ENCODE measurements at places on chromosomes 2 and 18.

DNA sequence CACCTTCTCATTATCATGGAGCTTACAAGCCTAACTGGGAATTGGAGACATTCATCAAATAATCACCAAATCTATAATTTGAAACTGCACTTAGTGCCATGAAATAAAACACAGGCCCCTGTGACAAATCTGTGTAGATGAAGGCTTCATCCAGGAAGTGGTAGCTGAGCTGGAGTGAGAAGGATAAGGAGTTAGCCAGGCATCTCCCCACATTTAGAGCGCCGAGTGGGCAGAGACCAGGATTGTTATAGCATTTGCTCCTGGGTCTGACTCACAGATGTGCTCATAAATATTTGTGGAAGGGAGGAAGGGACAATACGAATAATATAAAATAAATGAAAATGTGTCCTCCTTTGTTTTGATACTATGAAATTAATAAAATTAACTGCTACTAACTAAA, 2.5 kb upstream of the MAT2A start:
- no peak for DNase-seq

DNA sequence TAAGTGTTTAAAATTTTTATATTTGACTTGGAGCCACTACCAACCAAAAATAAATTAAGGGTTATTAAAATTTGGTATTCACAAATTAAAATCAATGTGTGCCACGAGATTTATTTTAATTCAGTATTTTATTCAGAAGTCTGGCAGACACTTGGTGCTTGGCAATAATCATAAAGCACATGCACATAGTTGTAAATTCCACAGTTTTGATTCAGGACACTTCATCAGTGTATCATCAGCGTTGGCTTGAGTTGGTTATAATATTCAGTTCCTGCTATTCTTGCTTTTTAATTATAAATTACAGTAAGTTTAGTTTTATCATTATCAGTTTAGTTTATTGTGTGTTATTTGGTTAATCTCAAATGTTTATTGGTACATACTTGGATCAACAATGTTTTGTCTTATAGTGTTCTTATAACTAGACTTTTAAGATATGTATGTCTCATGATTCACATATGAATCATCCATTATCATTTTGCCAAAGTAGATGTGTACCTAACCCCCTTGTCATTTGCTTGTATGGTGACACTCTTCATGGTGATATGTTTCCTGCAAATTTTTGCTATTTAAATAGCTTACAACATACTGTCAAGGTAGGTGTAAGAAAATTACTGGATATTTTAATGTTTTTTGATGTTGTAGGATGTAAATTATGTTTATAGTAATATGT, 237.9 kb downstream of the BABAM2 start:
- DNase-seq, result no peak

GRCh38 chr2:158932131-158932645, 36.3 kb upstream of the TANC1 start:
- DNase-seq, result no peak

DNA sequence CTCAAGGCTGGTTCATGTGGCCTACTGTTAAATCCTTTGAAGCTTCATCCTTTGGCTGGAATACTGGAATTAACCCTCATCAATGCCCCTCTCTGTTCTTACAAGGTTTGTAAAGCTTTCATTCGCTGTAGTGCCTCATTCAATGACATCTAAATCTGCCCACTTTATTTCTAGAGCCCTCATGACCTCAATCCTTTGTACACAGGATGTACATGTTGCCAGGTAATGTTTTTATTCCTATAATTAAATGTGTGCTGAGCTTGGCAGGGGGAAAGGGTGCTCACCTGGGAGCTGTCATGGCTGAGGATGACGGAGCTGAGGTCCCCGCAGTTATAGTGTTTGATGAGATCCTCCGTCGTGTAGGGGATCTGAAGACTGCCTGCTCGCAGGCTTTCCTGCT, 39.3 kb downstream of the TRABD2A start:
- DNase-seq, result no peak

- no peak for DNase-seq
These were observed 158.1 kb upstream of the CHAC2 start for GRCh38 chr2:53609551-53609950.

GRCh38 chr2:157785866-157786662, 90.1 kb downstream of the ACVR1 start:
- DNase-seq, result no peak

GRCh38 chr2:85355073-85355410, 473 bp downstream of the ELMOD3 start:
- DNase-seq, result no peak

GRCh38 chr2:179049203-179049545, 763 bp downstream of the CCDC141 start:
- DNase-seq, result no peak

- peak; percentile 75 for DNase-seq
These were observed 40.0 kb downstream of the HK2 start for GRCh38 chr2:74873678-74874640.

DNA sequence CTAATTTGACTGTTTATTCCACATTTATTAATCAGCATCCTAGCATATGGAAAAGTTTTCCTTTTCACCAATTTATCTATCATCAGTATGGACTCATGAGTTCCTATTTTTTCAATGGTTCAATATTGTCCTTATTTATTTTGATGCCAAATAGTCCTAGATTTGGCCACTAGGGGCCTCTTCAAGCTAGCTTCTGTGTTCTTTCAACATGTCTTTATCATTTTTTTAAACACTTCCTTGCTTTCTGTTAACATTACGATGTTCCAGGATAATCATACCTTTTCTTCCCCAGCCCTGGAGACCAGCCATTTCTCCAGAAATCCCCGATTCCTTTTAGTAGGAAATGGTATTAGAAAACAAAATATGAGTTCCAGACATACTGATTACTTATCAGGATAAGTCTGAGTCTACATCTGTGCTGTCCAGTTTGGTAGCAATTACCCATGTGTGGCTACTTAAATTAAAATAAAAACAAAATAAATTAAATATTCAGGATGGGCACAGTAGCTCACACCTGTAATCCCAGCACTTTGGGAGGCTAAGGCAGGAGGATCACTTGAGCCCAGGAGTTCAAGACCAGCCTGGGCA, 70.6 kb downstream of the RPE start:
- DNase-seq, result no peak

DNA sequence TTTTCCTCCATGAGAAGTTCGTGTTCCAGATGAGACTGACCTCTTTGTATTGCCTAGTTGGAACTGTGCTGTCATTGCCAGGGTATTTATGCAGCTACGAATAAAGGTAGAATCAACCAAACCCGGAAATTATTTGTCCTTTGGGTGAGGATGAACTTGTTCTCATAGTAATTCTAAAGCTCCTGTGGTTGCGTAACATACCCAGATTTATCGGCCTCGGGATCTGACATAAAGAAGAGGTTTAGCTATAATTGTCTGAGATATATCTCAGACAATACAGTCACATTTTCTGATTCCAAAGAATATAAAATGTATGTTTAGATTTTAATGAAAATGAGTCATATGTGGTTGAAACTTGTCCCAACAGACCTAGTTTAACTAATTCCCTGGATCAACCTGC, 628.7 kb upstream of the LINC00305 start:
- DNase-seq, result no peak

GRCh38 chr2:46643493-46643892, 164.1 kb downstream of the TMEM247 start:
- DNase-seq, result no peak

DNA sequence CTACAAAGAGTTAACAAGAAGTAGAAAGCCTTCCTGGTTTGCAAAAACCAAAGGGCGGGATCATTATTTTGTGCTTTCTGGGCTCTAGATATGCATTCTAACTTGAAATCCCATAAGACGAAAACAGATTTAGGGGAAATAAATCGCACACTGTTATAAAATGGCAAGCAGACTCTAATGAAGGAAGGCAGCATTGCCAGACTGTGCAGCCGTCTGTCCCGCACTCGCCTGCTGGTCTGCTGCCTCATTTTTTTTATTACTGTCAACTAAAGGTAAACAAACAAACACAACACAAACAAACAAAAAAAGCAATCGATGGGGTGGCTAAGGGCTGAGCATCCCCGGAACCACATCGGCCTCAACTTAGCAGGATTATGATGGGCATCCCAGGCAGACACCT, 24.4 kb downstream of the ZNF521 start:
- no peak for DNase-seq

DNA sequence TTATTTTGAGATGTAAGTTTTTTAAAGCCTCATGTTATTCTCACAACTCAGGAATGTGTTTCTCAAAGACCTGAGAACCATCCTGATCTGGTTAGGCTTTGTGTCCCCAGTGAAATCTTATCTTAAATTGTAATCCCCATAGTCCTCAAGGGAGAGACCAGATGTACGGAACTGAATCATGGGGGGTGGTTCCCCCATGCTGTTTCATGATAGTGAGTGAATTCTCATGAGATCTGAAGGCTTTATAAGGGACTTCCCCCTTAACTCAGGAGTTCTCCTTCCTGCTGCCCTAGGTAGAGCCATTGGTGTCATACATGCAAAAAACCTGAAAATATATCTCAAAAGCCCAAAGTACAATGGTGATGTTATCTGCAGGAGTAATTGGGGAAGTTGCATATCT, 836.7 kb downstream of the CBLN2 start:
- DNase-seq, result no peak

DNA sequence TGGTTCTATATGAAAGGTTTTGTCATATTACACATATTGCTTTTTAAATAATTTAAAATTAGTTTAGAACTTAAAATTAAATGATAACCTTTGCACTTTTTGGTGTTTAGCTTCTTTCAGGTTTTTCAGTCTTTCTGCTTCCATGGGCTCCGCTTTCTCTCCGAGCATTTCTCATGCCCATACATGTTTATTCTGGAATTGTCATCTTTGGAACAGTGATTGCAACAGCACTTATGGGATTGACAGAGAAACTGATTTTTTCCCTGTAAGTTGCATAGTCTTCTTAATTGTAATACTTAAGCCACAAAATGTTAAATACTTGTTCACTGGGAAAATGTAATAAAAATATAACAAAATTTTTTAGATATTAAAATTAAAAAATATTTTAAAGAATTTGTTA, 31.0 kb downstream of the CYBRD1 start:
- no peak for DNase-seq

- no peak for DNase-seq
These were observed 6.5 kb downstream of the TEX261 start for GRCh38 chr2:70988151-70988550.

- no peak for DNase-seq
These were observed 100.5 kb upstream of the ITPRID2 start for GRCh38 chr2:181790716-181791649.

GRCh38 chr18:63924551-63924950, 16.8 kb downstream of the SERPINB10 start:
- no peak for DNase-seq

DNA sequence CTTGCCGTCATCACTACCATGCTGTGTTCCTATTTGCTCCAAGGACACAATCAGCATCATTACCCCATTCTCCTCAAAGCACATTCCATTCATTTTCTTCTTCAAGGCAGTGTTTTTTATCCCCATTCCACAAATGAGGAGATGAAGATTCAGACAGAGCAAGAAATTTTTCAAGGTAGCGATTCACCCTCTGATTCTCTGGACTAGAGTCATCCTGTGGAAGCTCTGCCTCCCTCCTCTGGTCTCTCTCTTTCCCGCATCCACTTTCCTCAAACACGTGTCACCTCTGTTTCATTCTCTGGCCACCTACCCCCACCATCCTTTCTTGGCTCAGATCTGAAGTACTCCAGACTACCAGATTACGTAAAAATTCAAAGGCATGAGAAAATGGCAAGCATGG, 297.9 kb downstream of the SOX11 start:
- DNase-seq, result no peak

All from left lung (tissue), 14 donors.